ENCODE measurements at places on chromosomes 6 and 20.

GRCh38 chr20:10563935-10564492, 109.8 kb downstream of the JAG1 start:
- no peak for DNase-seq

- DNase-seq, result no peak
These were observed 1.1 kb downstream of the HFE start for GRCh38 chr6:26088344-26088743.

DNA sequence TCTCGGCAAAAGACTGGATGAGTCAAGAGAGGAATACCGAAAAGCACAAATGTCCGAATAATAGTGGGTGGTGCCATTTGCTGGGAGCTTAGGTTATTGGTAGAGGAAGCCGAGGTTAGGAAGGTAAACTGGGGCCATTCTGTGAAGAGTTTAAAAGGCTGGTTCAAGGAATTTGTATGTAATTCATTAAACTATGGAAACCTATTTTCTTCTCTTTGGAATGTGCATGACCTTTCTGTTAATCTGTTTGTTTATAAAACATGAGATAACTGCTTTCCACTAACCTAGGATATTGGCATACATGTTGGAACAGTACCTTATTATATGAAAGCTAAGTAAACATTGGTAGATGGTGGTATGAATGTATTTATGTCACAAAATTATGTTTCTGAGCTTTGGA, 71.8 kb downstream of the LCA5 start:
- no peak for DNase-seq

DNA sequence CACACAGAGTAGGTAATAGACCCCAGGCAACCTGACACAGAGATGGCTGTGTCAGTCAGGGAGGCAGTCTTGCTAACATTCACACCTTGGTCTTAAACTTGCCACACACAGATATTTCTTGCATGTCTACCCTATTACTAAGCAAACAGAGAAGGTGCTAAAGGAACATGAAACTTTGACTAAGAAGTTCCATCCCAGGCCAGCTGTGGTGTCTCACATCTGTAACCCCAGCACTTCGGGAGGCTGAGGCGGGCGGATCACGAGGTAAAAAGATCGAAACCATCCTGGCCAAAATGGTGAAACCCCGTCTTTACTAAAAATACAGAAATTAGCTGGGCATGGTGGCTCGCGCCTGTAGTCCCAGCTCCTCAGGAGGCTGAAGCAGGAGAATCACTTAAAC, 222.4 kb upstream of the JARID2 start:
- no peak for DNase-seq

DNA sequence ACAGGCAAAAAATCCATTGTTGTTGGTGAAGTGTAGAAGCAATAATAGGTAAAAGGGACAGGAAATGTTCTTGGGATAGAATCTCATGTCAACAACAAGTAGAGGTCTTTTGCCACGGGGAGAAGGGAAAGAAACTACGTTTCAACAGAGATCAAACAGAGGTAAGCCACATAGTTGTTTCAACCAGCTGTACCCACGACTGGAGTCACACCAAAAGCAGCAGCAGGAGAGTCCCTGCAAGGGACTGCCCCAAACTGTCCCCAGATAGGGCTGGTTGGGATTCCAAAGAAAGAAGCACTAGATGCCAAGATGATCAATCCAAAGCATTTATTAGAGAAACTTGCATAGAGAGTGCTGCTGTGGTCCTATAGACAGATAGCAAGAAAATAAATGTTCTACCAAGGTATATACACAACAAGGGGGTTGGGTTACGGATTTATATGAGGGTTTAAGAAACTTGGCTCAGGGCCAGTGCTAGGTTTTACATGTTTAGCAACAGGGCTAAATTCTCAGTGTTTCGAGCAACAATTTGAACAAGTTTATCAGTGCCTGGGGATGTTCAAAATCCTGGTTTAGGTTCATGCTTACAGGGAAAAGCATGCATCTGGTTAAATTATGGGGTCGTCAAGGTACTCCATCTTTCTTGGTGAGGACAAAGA, 466.5 kb downstream of the MMUT start:
- no peak for DNase-seq

DNA sequence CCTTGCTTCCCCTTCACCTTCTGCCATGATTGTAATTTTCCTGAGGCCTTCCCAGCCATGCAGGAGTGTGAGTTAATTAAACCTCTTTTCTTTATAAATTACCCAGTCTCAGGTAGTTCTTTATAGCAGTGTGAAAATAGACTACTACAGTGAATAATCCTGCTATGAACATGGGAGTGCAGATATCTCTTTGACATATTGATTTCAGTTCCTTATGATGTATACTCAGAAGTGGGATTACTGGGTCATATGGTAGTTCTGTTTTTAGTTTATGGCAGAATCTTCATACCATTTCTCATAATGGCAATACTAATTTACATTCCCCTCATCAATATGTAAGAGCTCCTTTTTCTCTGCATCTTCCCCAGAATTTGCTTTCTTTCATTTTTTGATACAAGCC, 26.0 kb downstream of the PACRG start:
- DNase-seq, result no peak

- DNase-seq, result no peak
These were observed 2.0 kb downstream of the FOXC1 start for GRCh38 chr6:1611572-1612298.

- DNase-seq, result no peak
These were observed 13.8 kb upstream of the GTF3C6 start for GRCh38 chr6:110944681-110945151.

GRCh38 chr6:55299286-55299985, 27.8 kb upstream of the GFRAL start:
- no peak for DNase-seq

DNA sequence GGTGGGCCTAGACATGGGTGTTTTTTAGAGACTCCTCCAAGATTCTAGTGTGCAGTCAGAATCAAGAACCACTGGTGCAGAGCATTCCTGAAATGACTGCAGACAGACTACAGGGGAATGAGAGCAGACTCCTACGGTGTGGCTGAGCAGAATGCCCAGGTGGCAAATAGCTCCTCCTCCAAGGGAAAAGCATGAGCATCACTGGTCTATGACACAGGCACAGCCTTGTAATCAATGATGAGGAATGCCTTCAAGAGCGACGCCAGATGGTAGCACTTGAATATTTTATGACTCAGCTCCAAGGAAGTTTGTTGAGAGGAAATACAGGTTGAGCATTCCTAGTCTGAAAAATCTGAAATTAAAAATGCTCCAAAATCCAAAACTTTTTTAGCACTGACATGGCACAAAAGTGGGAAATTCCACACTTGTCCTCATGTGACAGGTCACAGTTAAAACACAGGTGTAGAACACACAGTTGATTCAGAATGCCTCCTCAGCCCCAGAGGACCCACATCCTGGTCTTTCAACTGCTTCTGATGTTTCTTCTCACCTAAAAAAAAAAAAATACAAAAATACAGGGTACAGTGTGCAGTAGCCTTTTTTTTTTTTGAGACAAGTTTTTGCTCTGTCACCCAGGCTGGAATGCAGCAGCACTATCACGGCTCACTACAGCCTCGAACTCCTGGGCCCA, 10.6 kb upstream of the FAM8A1 start:
- DNase-seq, result no peak

All from sciatic nerve (tissue), 2 donors.